ENCODE measurements at places on chromosomes 2 and 18.

DNA sequence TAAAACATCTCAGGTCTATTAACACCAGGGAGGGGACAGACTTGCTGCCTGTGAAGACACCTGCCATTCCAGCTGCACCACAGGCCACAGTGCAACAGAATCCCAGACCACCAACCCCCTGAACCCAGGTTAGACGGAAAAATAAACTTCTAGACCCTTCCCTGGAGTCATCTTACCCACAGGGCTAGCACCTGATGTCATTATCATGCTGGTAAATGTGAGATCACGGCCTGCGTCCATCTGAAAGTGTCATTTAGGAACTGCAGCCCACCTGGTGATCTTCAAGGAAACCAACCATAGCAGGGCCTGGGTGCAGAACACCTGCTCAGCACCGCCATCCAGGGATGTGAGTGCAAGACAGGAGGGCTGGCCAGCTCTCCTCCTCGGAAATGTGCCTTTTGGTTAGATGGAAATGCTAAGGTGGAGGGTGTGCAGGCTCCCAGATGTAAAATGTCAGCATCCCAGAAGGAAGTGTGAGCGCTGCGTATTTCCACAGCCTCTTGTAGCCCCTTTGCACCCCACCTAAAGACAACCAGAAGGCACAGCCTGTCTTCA, 80.8 kb downstream of the PTGR3 start:
- no peak for DNase-seq

DNA sequence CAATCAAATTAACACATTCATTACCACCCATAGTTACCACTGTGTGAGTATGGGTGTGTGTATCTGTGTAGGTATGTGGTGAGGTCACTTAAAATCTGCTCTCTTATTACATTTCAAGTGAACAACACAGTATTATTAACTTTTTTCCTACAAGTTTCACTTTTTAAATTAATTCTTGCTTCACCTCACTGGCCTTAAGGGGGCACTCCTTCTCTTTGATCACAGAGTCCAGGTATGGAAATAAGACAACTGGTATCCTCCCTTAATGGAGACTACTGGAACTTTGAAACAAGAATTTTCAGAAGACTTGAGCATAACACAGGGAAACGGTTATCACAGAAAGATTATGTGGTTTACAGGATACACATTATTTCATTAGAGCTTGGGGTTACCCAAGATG, 255.8 kb downstream of the ASXL3 start:
- no peak for DNase-seq

GRCh38 chr2:15939556-15939853, 845 bp upstream of the MYCN start:
- DNase-seq: no peak

DNA sequence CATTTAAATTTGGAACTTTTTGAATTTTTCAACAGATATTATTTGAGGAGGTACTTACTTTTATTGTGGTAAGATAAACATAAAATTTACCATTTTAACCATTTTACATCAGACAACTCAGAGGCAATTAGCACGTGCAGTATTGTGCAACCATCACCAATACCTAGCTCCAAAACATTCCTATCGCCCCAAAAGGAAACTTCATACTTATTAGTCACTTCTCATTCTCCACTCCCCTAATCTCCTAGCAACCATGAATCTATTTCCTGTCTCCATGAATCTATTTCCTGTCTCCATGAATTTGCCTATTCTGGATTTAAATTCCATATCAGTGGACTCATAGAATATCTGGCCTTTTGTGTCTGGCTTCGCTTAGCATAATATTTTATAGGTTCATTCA, 69.9 kb upstream of the FAM136A start:
- DNase-seq: no peak

DNA sequence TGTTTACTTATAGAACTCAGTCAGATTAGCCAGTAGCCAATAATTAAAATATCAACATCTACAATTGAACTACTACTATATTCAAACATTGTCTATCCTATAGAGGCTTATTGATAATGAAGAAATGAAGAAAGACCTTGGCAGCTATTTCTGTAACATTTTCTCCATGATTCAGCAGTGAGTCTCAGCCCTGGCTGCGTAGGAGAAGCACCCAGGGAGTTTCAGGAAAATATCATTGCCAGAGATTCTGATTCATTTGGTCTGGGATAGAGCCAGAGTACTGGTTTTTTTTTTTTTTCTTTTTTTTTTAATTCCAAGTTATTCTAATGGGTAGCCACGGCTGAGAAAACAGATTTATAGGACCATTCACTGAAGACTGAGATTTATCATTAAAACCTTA, 404.8 kb downstream of the TXNL1 start:
- no peak for DNase-seq

- DNase-seq: peak; percentile 7
Measured at GRCh38 chr2:218125626-218126080, at the start of gene CXCR2. TSS of gene CXCR2 (plus strand) at chr2:218126028. CDS start at chr2:218134802, 8,774 bp downstream.

DNA sequence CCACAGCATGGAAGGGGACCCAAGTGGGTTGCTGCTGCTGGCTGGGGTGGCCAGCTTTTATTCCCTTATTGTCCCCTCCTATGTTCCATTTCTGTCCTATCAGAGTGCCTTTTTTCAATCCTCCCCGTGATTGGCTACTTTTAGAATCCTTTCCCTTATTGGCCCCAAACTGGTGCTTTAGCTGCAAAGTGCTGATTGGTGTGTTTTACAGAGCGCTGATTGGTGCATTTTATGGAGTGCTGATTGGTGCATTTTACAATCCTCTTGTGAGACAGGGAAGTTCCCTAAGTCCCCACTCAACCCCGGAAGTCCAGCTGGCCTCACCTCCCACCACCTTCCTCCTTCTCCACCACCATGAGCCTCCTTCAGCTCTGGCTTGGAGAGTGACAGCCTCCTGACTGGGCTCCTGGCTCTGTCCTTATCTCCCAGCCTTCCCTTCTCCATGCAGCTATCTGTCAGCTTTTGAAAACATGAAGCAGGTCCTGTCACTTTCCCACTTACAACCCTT, 20.7 kb upstream of the PLB1 start:
- DNase-seq: no peak

DNA sequence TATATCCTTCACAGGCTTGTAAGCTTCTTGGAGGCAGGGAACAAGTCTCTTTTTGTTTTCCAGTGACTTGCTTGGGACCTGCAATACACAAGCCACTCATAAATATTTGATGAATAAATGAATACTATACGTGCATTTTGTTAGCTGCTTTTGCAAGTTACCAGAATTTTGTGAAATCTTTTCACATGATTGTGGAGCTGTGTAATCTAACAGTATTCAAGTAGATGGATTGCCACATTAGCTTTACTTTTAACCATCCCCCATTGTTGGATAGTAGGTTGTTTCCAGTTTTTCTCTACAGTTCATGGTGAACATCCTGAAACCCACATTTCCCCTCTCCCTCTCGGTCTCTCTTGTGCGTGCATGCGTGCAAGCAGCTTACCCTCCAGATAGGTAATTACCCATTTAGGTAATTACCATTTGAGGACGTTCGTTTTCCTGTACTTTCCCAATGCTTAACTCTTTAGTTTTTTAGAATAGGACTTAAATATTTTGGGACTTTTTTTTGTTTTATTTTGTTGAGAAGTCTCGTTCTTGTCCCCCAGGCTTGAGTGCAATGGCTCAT, 12.5 kb downstream of the ZNF407 start:
- DNase-seq: no peak

GRCh38 chr2:45653122-45653913, 1.8 kb downstream of the PRKCE start:
- DNase-seq: no peak

GRCh38 chr2:241015439-241015838, 17.0 kb downstream of the SNED1 start:
- DNase-seq: no peak

- DNase-seq: no peak
Measured at GRCh38 chr2:134980639-134981038, 62.0 kb downstream of the CCNT2 start.

DNA sequence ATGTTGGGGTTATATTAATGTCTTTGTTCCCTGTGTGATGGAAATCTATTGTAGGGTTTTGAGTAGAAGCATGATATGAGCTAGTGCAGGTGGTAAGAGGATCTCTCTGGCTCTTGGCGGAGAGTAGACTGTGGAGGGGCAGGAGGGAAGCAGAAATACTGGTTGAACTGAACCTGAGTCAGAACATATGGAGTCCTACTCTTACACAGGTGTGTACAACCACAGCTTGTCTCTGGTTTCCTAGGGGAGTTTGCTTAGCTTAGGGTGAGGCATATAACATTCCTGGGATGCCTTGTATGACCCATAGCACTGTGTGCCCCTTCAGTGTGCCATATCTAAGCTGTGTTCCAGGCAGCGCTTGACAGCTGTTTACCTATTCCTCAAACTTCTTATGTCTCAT, 97.3 kb upstream of the GCFC2 start:
- no peak for DNase-seq

DNA sequence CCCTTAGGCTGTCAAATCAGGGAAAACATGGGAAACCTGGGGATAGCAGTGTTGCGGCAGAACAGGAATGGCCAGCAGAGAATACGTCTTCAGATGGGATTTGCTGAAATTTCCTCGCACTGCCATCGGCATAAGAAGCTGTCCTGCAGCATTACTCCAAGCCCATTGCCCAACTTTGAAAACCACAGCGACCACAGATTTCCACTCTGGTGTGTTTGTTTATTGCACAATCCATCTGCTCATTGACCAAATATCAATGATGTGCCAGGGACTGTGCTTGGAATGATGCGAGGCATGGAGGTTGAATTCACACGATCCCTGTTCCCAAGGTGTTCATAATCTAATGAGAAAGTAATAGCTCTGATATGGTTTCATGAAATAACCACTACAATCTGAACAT, 383.3 kb upstream of the MYT1L start:
- DNase-seq: no peak

DNA sequence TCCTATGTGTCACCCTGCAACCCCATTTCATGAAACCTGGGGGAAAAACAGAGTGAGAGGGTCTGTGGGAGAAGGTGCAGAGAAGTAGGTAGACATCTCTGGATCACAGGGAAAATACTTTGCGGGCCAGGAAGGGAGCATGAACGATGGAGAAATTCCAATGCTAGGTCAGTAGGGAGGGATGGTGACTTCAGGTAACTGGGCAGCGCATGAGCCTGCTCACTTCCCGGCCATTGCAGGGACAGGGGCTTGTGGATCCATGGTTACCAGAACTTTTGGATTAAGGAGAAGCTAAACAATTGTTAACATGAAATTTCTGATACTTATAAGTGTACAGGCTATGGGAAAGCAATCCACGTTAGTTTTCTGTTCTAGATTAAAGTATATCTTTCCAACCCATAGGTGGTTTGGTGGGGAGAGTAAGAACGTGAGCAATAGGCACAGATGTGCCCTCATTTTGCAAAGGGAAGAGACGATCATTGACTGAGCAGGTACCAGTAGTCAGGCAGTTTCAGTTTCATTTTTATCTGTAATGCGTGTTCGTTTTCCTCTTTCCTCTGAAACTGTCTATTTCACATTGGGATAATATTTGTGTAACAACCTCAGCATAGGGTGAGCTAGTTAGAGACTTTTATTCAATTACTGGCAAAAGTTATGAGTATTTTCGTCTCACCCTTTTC, 65.0 kb downstream of the NYAP2 start:
- peak; percentile 4 for DNase-seq

GRCh38 chr18:56563568-56563967, 74.8 kb downstream of the TXNL1 start:
- no peak for DNase-seq

- DNase-seq: no peak
Measured at GRCh38 chr2:38528008-38528442, 74.7 kb downstream of the HNRNPLL start.

- no peak for DNase-seq
Measured at GRCh38 chr18:45384962-45385315, 230.3 kb upstream of the SLC14A2 start.

DNA sequence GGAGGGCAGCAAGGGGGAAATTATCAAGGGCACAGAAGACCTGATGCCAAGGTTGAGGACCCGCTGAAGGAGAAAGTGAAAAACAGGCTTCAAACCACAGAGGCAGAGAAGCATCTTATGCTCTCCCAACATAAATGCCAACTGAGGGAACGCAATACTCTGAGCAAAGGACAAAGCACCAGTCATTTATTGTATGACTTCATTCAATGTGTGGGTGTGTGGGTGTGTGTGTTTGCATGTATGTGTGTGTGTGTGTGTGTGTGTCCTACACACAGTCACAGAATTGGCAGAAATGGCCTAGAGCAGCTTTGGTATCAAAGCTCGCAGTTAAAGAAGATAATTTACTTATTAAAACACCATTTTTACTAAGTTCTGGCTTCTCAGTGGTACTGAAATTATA, 51.4 kb downstream of the UXS1 start:
- no peak for DNase-seq

- DNase-seq: no peak
Measured at GRCh38 chr2:120319123-120319522, 26.8 kb upstream of the INHBB start.

GRCh38 chr2:169438466-169439072, 40.7 kb upstream of the BBS5 start:
- no peak for DNase-seq

DNA sequence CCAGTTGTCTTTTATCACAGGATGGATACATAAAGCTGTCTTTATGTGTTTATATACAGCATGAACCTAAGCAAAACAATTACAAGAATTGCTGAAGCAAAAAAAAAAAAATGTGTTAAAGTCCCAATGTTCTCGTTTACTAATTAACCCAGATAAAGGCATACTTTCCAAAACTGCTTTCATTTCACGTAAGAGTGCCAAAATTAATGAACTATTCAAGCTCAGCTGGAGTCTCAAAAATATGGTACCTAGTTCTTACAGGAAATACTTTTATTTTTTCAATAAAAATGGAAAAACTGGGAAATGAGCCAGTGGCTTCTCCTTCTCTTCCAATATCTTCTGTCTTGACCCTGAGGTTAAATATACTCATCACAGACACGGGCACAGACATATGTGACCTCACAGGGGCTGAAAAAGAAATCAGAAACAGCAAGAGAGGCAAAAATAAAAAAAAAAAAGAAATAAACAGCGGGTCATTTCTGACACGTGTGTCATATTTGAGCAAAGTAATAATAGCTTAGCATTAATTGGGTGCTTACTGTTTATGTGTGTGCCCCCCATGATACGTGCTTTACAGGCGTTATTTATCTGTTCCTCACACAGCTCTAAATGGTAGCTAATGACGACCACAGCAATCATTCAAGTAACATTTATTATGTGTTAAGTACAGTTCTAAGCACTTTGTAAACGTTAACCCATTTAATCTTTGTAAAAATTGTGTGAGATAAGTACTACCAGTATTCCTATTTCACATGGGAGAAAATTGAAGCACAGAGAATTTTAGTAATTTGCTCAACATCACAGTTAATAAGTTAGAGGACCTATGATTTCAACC, 158.0 kb upstream of the MMADHC start:
- no peak for DNase-seq

GRCh38 chr2:231113489-231113888, 11.4 kb downstream of the HTR2B start:
- no peak for DNase-seq
